Suppressor macrophage (primary cell): ENCODE measurements at places on chromosomes 12 and 14.

DNA sequence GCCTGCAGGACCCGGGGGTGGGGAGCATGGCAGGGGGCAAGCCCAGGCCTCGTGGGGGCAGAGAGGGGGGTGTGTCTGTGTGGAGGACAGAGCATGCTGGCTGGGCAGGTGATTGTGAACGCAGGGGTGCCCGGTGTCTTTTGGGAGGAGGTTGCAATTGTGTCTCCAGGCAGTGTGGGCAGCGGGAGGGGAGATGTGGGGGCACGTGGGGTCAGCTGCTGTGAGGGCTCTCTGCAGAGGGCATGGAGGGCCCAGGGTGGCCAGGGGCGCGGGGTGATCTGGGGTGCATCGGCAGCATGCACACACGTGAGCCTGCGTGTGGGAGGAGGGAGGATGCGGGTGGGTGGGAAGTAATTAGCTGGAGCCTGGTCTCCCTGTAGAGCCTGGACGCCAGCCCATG, 32.2 kb upstream of the DIO3 start:
- DNase-seq, result no peak

DNA sequence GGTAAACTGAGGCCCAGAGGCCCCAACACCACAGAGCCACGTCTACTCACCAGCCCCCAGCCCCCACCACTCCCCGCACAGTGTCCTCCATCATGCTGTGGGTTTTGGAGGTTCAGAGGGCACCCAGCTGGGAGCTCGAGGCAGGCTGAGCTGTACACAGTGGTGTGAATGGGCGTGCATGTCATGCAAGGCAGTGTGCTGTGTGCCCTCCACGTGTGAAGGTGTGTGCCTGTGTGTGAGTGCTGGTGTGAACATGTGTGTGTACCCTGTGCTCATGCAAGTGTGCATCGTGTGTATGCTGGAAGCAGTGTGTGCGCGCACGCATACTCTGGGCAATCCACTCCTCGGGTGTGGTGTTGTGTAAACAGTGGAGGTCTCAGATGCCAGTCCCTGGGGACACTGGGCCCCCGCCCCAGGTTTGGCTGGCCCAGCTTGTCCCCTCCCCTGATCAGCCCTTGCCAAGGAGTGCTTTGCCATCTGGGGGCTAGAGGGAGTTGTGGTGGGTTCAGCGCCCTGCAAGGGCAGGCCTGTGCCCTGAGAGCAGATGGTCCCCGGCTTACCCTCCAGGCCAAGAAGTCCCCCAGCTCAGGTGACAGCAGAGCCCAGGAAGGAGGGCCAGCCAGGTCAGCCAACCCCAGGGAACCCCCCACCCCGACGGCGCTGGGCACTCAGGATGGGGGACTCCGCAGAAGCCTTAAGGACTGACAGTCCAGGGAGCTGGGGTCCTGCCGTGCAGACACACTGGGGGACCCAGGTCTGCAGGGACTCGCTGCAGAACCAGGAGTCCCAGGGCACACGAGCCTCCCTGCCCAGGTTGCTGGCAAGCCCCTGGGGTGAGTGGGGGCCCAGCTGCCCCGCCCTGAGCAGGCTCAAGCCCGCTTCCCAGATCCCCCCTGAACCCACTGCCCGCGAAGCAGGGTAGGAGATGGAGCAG, 23.8 kb upstream of the GPR132 start:
- no peak for DNase-seq

- DNase-seq, result no peak
Observed at GRCh38 chr12:63814146-63814772, 30.2 kb upstream of the SRGAP1 start.

GRCh38 chr14:76576047-76576741, 185.1 kb upstream of the VASH1 start:
- no peak for DNase-seq

- DNase-seq, result no peak
Observed at GRCh38 chr12:131102991-131103668, 149.4 kb downstream of the ADGRD1 start.

DNA sequence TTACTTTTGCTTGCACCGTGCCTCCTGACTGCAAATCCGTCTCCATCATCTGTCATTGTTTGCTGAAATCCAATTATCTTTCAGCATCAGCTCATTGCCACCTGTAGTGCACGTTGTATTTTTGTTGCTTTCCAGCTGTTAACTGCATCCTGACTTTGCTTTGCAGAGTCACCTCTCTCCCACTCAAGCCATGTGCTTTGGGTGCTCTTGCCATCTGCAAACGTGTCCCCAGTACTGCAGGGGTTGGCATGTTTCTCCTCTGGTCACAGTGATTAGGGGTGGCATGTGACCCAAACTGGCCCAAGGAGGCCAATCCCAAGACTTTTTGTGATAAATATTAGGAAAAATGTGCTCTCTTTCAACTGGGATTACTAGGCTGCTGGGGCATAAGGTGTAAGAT, 10.5 kb upstream of the TMED2 start:
- DNase-seq, result no peak

DNA sequence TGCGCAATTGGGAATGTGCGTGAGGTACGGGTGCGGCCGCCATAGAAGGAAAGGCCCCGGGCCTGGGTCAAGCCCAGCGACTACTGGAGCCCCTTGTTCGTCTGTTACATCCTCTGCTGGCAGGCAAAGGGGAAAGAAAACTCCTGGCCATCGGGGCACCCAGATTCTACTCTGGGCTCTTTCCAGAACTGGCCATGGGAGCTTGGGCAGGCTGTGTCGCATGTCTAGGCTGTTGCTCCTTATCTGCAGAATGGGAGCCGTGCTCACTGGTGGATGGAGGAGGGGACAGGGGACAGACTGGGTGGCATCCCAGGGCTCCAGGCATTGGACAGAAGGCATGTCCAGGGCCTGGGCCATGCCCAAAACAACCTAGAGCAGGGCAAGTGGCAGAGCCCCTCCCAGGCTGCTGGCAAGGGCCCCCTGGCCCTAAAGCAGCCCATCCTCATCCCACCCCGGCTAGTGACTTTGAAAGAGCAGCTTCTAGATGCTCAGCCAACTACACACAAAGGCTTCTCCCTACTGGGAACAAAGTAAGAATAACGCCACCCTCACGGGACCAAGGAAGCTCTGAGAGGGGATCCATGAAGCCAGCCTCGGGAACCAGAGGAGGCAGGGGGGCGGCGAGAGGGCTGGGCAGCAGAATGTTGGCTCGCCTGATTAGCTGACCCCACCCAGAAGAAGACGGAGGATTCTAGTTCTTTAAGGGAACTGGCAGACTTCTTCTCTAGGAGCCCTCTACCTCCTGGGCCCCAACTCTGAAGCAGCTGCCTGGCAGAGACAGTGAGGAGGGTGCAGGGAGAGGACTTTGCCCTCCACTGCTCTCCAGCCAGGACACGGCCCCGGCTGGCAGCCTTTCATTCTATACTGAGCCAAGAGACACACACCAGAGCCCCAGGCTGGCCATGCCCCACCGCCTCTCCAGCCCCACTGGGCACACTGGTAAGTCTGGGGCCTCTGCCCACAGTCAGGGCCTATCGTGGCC, 96.8 kb downstream of the SINHCAF start:
- DNase-seq, result no peak

- DNase-seq, result no peak
Observed at GRCh38 chr12:41545761-41546160, 357.6 kb downstream of the PDZRN4 start.

GRCh38 chr12:104049903-104050356, at the start of gene GLT8D2:
GLT8D2 (minus strand) TSS chr12:104050187; CDS start chr12:104019648, 30,539 bp downstream.
- no peak for DNase-seq

GRCh38 chr12:124927201-124928094, 13.0 kb upstream of the UBC start:
- DNase-seq, result peak; percentile 92

GRCh38 chr12:123998991-123999359, 26.0 kb downstream of the ZNF664 start:
- DNase-seq, result no peak

DNA sequence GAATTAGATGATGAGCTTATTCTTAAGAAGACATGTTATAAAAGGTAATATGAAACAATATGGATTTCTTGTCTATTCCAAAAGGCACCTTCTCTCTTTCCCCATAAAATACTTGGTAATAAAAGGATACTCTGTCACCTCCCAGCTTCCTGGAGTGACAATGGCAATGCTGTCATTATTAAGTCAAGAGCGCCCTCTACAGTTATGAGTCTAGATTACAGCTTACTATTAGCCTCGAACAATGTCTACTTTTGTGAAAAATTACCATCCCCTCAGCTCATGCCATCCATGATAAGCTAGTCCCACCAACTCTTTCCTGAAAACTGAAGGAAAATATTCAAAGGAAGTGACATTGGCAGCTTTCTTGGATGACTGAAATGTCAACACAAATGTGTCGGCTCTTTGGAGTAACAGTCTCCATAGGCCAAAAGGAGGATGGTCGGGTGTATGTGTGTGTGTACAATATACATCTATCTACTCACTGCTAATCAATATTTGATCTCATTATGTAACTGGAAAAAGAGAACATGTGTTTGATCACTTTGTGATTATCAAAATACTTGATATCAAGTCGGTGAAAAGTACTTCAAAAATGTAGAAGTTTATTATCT, 48.7 kb upstream of the CDKN3 start:
- DNase-seq, result peak; percentile 77

DNA sequence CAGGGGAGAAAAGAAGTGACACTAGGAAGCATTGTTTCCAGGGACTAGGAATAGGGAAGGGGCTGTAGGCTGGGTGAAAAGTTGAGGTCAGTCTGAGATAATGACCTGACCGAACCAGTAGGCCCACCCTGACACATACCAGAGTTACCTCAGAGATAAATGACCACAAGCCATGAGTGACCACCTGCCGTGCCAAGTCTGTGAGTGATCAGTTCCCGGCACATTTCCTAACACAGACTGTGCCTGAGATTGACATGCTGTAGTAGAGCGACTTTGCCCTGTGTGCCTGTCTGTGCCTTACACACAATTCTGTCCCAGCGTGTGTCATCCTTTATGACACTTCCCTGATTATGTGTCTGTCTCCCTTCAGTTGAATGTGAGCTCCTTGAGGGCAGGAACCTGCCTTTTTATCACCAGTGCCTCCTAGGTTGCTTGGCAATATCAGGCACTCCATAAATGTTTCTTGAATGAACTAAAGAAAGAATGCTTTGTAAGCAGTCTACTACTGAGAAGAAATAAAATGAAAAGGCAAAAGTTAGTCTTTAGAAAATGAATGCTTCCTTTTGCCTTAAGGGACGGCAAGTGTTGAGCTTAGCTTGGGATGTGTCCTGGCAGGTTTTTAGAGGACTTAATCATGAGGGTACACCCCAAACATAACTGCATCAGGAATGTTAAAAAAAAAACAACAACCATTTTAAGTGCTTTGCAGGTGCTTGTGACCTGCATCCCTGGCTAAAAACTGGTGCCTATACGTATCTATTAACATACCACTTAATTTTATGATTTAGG, 9.6 kb upstream of the SSPN start:
- DNase-seq, result no peak

DNA sequence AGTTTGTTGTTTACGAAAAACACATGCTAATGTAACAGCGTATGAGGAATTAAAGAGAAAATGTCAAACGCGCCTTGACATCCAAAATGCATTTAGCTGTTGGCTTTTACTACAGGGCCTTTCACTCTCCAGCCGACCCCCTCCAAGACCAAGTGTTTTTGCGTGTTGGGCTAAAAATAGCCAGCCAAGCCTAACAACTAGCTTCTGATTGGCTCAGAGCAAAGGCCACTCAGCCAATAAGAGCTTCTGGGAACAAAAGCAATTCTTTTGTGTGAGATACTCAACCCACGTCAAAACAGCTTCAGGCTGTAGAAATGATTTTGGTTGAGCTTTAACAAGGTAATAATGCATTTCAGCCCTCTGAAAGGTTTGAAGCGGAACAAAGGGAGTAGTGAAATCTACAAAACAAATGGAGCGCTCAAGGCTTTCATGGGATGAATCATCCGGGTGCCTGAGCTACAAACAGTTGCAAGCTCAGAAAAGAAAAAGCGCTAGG, 198.7 kb upstream of the DCN start:
- peak; percentile 11 for DNase-seq

DNA sequence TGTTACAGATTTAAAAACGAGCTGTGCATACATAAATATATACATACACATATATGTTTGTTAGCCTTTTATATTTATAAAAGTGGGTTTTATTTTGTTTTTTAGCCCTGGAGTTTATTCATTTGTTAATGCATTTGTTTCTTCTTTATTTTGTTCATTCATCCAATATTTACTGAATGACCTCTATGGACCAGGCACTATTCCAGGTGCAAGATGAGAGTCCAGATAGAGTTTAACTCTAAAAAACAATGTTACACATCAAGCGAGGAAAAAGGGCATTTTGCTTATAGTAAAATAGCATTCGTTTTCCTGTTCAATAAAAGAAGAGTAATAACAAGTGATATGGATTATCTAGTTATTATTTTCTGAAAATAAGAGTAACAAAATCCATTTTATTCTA, 14.2 kb downstream of the ACSS3 start:
- no peak for DNase-seq

DNA sequence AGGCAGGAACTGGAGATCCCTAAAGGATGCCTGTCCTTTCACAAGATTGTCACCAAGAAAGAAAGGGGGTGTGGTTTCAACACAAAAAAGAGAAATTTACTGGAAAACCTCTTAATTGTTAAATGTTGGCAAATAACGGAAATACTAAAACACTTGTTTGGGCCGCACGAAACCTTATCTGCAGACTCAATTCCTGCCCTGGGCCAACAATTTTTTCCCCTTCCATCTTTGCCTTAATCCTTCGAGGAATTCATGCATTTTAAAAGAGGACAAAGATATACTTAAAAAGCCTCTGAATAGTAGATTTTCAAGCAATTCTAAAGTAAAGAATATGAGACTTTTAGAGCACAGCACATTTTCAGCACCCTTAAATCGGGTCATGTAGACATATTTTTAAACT, 366.2 kb downstream of the DUSP6 start:
- no peak for DNase-seq

- DNase-seq, result no peak
Observed at GRCh38 chr12:85572956-85573355, 263.3 kb downstream of the RASSF9 start.

DNA sequence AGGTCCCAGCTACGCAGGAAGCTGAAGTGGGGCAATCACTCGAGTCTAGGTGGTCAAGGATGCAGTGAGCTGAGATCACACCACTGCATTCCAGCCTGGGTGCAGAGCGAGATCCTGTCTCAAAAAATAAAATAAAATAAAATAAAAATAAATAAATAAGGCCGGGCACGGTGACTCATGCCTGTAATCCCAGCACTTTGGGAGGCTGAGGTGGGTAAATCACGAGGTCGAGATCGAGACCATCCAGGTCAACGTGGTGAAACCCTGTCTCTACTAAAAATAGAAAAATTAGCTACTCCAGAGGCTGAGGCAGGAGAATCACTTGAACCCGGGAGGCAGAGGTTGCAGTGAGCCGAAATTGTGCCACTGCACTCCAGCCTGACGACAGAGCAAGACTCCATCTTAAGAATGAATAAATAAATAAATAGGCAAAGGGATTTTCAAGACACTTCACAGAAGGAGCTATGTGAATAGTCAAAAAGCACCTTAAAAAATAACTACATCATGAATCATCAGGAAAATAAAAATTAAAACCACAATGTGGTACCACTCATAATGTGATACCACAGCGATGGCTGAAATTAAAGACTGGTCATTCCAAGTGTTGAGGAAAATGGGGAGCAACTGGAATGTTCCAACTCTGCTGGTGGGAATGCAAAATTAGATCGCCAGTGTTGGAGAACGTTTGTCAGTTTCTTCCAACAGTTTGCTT, 92.9 kb upstream of the TBX3 start:
- no peak for DNase-seq
